ENCODE measurements at places on chromosomes 4 and X. TPM values are rescaled to one million over a fixed set of nuclear protein-coding genes. Genes with fewer than 3 reads are reported as not detected.

Gene MAGEC3
- not detected for total RNA-seq

Gene RTL3
- total RNA-seq: not detected

Gene NKX1-1
- not detected for total RNA-seq

- no peak for DNase-seq
Observed at GRCh38 chr4:28469886-28470285, 1609.2 kb downstream of the STIM2 start.

Measured in G401 (cell line).